NCI-H2107 (cell line): ENCODE measurements at places on chromosomes 1 and 21.

DNA sequence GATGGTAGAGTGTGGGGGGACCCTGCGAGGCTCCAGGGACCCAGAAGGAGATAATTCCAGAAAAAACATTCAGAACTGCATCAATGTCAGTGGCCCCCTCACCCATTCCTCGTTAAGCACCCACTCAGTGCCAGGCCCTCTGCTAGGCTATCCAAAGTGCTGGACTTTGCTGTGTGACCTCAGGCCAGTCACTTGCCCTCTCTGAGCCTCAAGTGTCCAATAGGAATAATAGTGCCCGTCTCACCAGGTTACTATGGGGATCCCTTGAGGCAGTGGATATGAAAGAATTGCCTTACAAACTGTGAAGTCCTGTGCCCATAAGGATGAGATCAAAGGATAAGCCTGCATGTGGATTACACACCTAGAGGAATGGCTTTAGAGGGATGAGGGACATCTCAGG lies 83.4 kb downstream of the IGSF21 start:
- DNase-seq: no peak

GRCh38 chr1:174818014-174818616 lies 181.6 kb upstream of the CACYBP start:
- DNase-seq: no peak

GRCh38 chr1:78726686-78727085 lies 77.1 kb downstream of the IFI44 start:
- no peak for DNase-seq

DNA sequence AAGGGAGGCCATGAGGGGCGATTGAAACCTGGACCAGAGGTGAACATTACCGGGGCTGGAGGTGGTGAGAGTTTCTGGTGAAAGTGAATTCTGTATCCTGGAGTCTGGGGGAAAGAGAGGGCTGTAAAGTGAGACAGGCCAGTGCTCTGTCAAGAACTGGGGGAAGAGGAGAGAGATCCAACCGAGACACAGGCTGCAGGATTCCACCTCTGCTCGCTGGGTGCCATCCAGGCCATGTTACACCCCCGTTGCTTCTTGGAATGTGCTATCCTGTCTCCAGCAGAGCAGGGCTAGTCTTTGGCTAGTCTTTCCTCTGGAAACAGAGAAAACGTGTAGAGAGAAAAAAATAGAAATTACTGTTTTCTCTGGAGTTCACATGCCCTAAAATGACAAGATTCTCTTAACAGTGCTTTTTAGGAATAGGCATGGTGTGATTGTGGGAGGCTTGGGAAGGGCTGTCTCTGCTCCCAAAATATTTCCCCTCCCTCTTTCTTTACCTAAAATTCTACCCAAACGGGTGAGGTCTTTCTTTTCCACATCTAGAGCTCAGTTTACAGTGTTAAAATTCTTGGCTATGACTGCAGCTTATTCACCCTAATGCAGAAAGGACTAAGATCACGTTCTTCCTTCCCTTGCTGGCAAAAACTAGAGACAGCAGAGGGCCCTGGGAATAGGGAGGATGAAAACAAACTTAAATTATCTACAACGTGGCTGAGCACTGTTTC lies 16.5 kb upstream of the OVAAL start:
- DNase-seq: no peak

DNA sequence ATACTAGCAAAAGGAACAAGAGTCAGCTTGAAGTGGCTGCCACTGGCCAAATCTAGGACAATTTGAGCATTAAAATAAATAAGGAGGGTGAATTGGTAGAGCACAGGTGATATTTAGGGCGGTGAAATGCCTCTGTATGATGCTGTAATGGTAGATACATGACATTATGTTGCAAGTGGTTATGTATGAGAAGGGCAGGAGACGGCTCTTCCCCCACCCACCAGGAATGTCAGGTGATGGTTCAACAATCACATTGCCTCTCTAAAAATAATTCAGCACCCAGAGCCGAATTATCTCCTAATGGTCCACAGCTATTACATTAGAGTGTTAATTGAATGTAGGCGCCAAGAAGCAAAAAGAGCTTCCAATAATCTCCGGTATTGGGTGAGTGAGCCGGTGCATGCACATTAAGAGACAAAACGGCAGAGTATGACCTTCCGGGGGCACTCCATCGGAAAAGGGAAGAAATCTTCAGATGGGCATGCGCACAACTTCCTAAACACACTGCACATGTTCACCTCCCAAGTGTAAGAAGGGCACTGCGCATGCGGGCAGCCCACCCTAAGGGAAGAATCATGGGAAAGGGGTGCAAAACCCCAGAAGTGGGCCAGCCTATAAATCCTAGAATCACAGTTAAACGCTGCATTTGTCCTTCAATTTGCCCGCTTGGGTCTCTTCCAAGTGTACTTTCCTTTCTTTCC lies 6.8 kb upstream of the IFNAR1 start:
- no peak for DNase-seq

DNA sequence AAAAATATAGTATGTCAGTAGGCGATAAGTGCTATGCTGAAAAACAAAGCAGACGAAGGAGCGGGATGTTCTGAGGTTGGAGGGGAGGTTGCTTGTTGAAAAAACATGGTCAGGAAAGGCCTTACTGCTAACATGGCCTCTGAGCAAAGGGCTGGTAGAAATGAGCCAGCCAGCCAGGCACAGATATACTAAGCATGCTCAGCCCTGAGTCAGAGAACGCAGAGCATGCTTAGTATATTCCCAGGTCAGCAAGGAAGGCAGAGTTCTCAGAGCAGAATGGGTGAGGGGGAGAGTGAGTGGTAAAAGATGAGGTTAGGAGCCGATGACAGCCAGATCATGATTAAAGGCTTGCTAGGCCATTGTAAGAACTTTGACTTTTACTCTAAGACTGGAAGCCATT lies 36.7 kb downstream of the ZBTB40 start:
- DNase-seq: no peak

GRCh38 chr1:230441183-230442029 lies 15.3 kb upstream of the PGBD5 start:
- no peak for DNase-seq

DNA sequence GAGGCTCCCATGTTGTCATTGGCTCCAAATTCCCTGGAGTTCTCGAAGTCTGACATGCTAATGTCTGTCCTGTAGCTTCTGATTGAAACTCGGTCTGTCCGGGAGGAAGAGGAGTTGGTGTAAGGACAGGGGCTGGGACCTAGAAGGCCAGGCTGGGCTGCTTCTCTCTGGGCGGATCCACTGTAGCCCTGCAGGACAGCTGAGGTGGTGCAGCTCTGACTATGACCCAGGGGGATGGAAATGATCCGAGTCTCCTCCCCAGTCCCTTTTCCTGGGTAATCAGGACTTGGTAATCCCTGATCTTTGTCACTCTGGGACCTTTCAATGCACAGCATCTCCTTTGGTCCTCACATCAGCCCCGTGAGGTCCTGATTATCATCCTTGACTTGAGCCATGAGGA lies 10.0 kb upstream of the FCMR start:
- no peak for DNase-seq

GRCh38 chr1:59075021-59075420 lies 221.9 kb upstream of the FGGY start:
- DNase-seq: no peak

DNA sequence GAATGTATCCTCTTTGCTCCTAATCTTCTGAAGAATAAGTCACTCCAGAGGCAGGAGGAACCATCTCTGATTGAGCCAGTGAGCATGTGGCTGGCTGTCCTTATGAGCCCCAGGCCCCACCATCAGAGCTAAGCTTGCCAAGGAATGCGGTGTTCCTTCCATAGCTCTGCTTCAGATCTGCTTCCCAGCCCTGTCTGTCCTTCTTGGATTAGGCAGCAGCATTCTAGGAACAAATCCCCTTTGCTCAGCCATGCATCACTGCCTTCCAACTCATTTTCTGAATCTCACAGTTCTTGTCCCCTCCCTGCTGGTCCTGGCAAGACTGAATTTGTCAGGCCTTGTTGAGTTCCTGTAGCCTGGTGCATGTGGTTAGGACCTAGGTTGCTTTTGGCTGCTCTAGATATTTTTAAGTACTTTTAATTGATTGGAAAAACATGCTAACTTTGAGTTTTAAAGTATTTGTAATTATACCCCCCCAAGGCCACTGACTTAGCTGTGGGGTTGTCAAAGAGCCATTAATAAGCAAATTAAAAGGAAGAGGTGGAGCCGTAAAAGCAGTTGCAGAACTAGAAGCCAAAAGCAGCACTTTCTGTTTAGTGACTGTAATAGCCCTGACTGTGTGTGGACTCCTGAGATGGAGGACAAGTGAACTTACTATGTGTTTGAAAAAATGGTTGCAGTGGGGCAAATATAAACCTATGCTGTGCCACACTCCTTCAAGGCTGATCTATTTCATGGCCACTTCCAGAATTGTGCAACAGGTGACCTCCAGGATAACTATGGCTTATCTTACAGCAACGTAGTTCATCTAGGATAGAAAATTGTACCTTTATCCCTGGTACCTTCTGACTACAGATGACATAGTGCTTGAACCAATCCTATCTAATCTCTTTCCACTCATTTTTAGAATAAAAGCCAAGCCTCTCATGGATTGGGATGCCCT lies 61.3 kb upstream of the BACH1 start:
- no peak for DNase-seq

- no peak for DNase-seq
Observed at GRCh38 chr1:211319892-211320291, 6.7 kb upstream of the TRAF5 start.

DNA sequence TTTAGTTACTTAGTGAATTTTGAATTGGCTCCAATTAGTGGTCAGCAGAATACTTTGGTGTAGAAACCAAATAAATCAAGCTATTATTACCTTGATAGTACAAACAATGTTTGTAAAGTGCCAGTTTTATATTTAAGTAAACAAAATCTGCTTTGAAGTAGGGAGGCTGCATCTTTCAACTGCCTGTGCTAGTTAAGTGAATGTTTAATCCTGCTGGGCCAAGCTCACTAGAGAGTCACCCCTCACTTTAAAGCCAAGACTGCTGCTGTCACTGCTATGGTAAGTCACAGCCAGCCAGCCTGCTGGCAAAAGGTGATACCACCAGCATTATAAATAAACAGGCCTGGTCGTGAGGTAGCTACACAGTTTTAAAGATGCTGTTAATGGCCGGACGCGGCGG lies 10.3 kb upstream of the CFAP126 start:
- DNase-seq: no peak
